ENCODE measurements at places on chromosomes 1 and 21.
A peak's percentile ranks its signal among the peaks of the same experiment; 100 is the strongest.

DNA sequence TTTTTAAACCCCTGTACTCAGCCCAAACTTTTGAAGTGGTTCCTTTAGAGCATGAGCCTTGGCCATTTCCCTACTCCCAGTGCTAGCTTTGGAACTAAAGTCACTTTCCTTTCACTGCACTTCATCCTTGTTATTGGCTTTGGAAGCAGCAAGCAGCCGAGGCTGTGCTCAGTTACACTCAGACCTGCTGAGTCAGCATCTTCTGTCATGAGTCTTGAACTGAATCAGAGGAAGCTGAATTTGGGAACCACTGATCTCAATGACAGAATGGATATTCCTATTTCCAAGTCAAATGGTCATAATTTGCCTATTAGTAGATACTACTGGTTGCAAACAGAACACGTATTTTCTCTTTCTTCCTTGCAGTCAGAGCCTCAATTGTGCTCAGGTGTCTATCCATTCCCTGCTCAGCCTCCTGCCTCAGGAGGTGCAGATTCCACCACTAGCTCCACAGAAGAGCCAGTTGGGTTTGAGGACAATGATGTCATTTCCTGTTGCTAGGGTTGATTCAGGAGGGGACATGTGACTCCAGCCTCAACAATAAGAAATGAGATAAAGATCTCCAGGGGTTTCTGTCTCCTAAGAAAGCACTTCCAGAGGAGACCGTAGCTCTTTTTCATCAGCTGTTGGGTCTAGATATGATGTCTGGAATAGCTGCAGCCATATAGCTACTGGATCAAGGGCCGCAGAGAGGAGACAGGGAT is 44.9 kb upstream of the NTPCR start:
- peak; percentile 5 for DNase-seq

- no peak for DNase-seq
Measured at GRCh38 chr1:67285780-67286488, 21.7 kb upstream of the IL12RB2 start.

- no peak for DNase-seq
Measured at GRCh38 chr21:23522751-23523150, 2084.5 kb downstream of the MRPL39 start.

- no peak for DNase-seq
Measured at GRCh38 chr1:64155278-64155677, 48.1 kb upstream of the UBE2U start.

DNA sequence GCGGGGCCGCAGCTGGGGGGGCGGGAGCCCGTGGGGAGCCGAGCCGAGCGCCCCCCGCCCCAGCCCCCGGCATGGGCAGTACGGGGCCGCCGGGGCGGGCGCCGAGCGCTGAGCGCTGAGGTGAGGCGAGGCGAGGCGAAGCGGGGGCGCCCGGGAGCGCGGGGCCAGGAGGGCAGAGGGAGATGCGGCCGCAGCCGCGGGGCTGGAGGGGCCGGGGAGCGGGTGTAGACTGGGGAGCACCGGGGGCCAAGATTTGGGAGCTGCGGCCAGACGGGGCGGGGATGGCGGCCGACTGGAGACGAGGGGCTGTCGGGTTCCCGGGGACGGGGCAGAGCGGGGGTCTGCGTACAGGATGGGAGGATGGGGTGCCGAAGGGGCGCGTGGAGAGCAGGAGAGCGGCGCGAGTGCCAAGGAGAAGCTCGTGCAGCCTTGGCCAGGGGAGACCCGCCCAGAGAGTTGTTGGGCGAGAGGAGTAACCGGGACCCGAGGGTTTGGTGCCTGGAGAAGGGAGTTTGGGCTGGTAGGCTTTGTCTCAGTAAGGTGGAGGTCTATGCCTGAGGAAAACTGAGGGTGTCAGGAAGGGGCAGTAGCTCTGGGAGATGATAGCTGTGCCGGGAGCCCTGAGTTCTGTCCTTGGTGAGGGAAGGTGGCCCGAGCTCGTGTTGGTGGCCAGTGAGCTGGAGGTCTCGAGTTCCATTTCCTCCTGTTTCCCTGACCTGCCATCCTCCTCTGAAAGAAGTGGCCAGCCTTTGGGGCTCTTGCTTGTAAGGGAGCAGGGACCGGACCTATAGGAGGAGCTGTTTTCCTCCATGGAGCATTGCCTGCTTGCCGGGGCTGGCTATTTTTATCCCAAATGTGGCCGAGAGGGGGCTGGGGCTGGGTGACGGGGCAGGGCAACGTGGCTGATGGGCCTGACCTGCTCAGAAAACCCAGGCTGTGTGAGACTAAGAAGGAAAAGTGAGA is 539 bp downstream of the ATP8B2 start:
- DNase-seq, result peak; percentile 57

DNA sequence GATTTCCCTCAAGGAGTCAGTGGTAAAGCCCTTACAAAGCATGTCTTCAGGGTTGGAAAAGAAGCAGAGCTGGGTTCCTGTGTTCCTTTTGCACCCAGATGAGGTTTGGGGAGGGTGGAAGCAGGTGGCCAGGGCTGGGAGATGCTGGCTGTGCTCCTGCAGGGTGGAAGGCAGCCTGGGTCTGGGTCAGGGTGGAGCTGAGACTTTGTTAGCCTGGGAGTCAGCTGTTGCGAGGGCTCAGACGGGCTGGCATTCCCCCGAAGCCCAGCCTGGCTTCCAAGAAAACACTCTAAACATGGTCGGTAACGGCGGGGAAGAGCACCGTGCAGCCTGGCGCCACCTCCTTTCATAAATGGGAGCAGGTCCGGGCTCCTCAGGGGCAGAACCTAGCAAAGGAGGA is 43.7 kb upstream of the EPS8L3 start:
- no peak for DNase-seq

GRCh38 chr1:38141483-38141882 is 94.9 kb upstream of the POU3F1 start:
- no peak for DNase-seq

- no peak for DNase-seq
Measured at GRCh38 chr1:110390096-110390495, 730 bp downstream of the SLC16A4 start.

DNA sequence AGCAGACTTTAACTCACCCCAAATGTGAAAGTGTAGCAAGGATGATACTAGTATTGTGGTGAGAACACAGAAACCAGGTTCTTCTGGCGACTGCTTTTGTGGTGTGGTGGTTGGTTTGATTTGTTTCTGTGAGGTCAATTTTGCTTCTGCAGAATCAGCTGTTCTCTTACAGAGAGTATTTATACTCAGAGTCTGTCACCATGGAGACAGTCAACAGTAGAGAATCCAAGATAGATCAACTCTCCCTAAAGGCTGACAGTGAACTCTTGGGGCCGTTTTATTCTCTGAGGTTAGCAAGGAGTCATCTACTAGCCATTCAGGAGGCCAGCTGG is at the start of gene CFAP107:
TSS of gene CFAP107 (plus strand) at position 209 of the 332 bp plus-strand sequence. CDS start 231 bp downstream, outside the sequence.
- no peak for DNase-seq

Data from hematopoietic multipotent progenitor cell treated with erythropoietin and hydrocortisone succinate and interleukin-3 and kit ligand, for 17 days (in vitro differentiated cells).